ENCODE measurements at places on chromosomes 7 and 10.
A peak's percentile ranks its signal among the peaks of the same experiment; 100 is the strongest.

GRCh38 chr10:101052285-101052684 lies 9.5 kb upstream of the KAZALD1 start:
- H3K4me1 ChIP-seq, result peaks cover 21% of the 10 kb centered on the region
- H3K36me3 ChIP-seq, result no peaks in the 10 kb centered on the region
- H3K27me3 ChIP-seq, result no peaks in the 10 kb centered on the region
- no peak overlapping the region for H3K4me3 ChIP-seq
- no peak for DNase-seq

GRCh38 chr7:140084972-140085371 lies 22.2 kb upstream of the PARP12 start:
- no peaks in the 10 kb centered on the region for H3K27me3 ChIP-seq
- H3K4me3 ChIP-seq, result no peak overlapping the region
- H3K4me1 ChIP-seq, result peaks cover 10% of the 10 kb centered on the region
- H3K36me3 ChIP-seq, result no peaks in the 10 kb centered on the region

DNA sequence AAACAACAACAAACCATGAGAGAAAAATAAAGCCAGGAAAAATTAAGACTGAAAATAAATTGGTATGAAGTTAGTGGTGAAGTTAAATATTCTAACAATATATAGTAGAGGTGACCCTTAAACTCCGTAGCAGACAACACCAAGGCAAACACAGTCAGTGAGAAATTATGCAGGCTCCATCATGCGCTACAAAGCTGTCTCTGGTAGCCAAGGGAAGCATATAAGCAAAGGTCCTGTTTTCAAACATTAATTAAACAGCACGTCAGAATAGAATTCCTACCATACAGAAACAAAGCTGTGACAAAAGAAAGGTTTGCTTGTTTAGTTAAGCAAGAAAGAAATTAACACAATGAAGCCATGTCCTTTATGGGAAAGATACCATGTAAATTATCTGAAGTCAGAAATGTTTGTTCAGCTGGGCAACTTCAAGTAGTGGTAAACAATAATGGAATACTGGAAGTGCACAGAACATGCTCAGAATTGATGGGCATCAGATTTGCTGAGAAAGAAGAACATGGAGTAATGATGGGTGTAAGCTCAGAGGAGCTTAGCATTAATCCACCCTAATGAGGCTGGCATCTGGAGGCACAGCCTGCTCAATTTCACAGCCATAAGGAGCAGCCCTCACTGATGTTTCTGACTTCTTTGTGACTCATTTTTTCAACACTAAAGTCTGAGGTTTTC lies 75.7 kb downstream of the IGF2BP3 start:
- H3K27ac ChIP-seq, result peak overlapping the region; percentile 29
- DNase-seq, result no peak
- H3K4me1 ChIP-seq, result peaks cover 47% of the 10 kb centered on the region
- no peaks in the 10 kb centered on the region for H3K36me3 ChIP-seq
- no peaks in the 10 kb centered on the region for H3K27me3 ChIP-seq

DNA sequence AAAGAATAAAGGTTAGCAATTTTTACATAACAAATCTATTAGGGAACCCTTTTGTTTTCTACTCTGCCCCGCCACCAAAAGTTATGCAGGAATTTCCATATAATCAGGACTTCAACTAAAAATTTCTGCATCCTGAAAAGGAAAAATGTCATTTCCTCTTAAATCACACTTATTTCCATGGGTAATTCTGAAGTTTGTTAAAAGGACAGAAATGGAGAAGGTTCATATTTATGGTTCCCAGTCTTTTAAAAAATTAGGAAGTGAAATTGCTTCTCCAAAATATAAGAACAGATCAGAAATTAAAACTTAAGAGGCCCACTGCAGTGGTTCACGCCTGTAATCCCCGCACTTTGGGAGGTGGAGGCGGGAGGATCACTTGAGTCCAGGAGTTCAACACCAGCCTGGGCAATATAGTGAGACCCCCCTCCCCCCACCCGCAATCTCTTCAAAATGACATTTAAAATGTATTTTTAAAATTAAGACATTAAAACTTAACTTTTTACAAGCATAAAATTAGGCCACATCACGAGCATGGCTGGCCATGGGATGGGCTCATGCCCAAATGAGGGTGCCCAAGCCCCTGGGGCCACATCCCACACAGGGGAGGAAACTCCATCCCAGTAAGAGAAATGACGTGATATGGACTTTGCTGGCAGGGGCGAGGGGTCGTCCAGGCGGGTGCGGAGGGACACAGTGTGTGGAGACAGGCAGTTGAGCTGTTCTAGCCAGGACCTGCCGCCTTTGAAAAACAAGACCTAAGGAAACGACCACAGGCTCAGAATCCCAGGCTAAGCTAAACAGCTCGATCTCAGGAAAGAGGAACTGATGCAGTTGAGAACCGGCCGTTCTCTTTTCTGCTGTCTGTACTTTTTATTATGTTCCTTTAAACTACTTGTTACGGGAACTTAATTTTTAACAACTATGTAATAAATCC lies 51.3 kb upstream of the NFE2L3 start:
- peaks cover 11% of the 10 kb centered on the region for H3K4me1 ChIP-seq
- H3K4me3 ChIP-seq, result no peak overlapping the region
- no peak for DNase-seq
- peak overlapping the region; percentile 50 for H3K27ac ChIP-seq
- no peaks in the 10 kb centered on the region for H3K36me3 ChIP-seq

DNA sequence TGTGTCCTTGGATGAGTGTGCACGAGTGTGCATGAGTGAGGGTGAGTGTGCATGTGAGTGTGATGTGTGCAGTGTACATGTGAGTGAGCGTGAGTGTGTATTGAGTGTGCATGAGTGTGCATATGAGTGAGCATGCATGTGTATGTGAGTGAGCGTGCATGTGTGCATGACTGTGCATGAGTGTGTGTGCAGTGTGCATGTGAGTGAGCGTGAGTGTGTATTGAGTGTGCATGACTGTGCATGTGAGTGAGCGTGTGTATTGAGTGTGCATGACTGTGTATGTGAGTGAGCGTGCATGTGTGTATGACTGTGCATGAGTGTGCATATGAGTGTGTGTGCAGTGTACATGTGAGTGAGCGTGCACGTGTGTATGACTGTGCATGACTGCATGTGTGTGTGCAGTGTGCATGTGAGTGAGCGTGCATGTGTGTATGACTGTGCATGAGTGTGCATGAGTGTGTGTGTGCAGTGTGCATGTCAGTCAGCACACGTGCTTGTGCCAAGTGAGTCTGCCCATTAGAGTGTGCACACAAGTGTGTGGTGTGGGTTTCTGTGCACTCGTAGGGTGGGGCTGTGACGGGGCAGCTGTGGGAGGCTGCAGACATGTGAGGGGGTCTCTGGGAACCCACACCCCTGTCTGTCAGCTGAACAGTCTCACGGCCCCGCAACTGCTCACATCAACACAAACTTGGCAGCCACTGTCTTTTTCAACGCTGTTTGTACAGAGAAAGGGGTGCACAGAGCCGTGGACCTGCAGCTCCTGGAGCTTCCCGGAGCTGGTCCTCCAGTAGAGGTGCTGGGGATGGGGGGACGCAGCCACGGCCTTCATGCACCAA lies 14.8 kb downstream of the FOXL3 start:
- DNase-seq, result no peak
- no peak overlapping the region for H3K4me3 ChIP-seq
- no peaks in the 10 kb centered on the region for H3K36me3 ChIP-seq
- H3K27ac ChIP-seq, result no peak overlapping the region
- no peaks in the 10 kb centered on the region for H3K4me1 ChIP-seq

- no peaks in the 10 kb centered on the region for H3K36me3 ChIP-seq
- H3K4me3 ChIP-seq, result no peak overlapping the region
- no peak for DNase-seq
- no peaks in the 10 kb centered on the region for H3K27me3 ChIP-seq
Measured at GRCh38 chr7:140206616-140207389, 30.0 kb upstream of the KDM7A start.

DNA sequence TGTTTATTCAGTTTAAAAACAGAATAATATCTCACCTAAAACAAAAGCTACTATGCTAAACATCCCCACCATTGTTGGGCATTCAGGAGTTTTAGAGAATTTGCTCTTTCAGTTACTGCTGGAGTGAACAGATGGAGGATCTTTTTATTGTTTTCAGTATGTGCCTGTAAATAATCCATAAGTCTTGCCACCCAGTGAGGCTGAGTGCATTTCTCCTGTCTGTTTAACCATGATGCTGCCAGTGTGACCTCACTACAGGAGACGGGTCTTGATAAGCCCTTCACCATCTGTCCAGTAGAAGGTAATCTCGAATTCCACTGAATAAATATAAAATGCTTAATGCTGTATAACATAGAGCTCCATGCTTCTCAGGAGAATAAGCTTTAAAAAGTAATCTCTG lies 430.9 kb downstream of the POM121L12 start:
- H3K36me3 ChIP-seq, result no peaks in the 10 kb centered on the region
- no peak overlapping the region for H3K4me3 ChIP-seq
- no peak overlapping the region for H3K27ac ChIP-seq
- no peaks in the 10 kb centered on the region for H3K27me3 ChIP-seq
- H3K4me1 ChIP-seq, result no peaks in the 10 kb centered on the region

DNA sequence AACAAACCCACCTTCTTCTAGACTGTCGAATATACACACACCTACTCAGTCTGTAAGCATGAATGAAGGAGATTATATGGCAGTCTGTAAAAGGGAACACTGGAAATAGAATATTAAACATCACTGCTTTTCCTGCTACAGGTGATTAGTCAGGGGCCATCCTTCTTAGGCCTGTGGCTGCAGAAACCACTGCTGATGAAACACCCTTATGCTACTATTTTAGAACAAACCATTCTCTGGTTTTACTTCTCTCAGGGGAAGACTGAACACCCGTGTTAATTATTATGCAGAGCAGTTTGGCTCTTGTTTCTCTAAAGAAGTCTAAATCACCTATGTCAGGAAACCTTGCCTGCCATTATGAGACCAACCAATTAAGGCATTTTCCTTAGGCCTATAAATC lies 351.1 kb upstream of the KLF6 start:
- H3K4me1 ChIP-seq, result no peaks in the 10 kb centered on the region
- no peaks in the 10 kb centered on the region for H3K36me3 ChIP-seq
- H3K27ac ChIP-seq, result no peak overlapping the region
- no peak overlapping the region for H3K4me3 ChIP-seq
- no peak for DNase-seq
- H3K27me3 ChIP-seq, result no peaks in the 10 kb centered on the region

GRCh38 chr7:30634634-30635201 lies 40.0 kb downstream of the GARS1 start:
- H3K27me3 ChIP-seq, result no peaks in the 10 kb centered on the region
- peak overlapping the region; percentile 83 for H3K27ac ChIP-seq
- DNase-seq, result peak; percentile 62
- no peak overlapping the region for H3K4me3 ChIP-seq
- no peaks in the 10 kb centered on the region for H3K36me3 ChIP-seq
- peaks cover 47% of the 10 kb centered on the region for H3K4me1 ChIP-seq

GRCh38 chr7:39428221-39428620 lies 138.0 kb upstream of the YAE1 start:
- DNase-seq, result no peak
- H3K4me1 ChIP-seq, result no peaks in the 10 kb centered on the region
- H3K4me3 ChIP-seq, result no peak overlapping the region

- H3K27ac ChIP-seq, result no peak overlapping the region
- no peak overlapping the region for H3K4me3 ChIP-seq
- no peak for DNase-seq
- no peaks in the 10 kb centered on the region for H3K27me3 ChIP-seq
- no peaks in the 10 kb centered on the region for H3K36me3 ChIP-seq
Measured at GRCh38 chr10:122014652-122015248, 25.8 kb downstream of the TACC2 start.
